Stimulated activated CD8-positive, alpha-beta memory T cell treated with anti-CD3 and anti-CD28 coated beads, Interleukin-4, amount 100 ng/mL, for 1 hour (primary cell): ENCODE measurements at places on chromosomes 1 and 21.

DNA sequence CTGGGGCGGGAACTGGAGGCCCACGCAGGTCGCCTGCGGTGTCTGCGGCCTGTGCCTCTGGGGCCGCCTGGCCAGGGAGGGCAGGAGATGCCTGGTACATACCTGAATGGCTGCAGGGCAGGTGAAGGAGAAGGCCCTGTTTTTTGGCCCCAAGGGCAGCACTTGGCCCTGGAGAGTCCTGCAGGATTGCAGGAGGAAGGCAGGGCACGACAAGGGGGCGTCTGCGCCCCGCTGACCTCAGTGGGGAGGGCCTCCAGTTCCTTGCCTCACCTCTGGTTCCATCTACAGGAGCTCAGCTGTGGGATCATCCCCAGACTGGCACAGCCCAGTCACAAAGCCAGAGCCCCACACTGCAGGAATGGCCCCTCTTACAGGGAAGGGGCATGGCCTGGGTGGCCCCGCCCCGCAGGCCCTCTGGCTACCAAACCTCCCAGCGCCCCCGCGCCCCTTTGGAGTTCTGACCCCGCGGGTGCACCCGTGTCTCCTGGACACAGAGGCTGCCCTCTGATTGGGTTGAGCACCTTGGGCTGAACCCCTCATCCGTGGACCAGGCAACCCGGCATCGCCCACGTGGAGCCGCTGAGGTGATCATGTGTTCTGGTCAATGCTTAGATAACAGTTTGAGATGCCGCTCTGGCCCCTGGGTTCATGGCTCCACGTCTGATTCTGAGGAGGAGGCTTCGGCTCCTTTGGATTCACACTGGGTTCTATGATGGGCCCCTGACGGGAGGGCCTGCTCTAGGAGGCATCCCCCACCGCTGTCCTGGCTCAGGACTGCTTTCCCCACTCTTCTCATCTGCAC is 1.3 kb upstream of the PEX10 start:
- DNase-seq = no peak

- DNase-seq = no peak
Measured at GRCh38 chr1:219757890-219758289, 145.0 kb upstream of the ZC3H11B start.

DNA sequence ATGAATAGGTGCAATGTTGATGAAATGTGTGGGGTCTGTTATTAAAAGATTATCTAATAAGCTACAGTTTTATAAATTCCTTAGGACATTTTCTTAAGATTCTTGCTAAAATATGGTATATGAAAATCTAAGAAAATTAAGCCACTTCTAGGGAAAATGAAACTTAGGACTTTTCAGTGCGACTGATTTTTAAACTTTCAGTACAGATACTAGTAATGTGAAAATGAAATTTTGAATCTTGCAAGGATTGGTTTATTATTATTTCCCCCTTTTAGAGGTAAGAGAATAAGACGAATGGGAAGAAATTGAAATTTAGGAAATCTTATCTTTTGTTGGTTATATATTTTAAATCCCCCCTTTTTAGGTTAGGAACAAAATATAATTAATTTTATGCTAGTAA is 16.4 kb downstream of the CAPZA1 start:
- no peak for DNase-seq

- DNase-seq = no peak
Measured at GRCh38 chr21:16162953-16163352, 433.2 kb downstream of the USP25 start.

DNA sequence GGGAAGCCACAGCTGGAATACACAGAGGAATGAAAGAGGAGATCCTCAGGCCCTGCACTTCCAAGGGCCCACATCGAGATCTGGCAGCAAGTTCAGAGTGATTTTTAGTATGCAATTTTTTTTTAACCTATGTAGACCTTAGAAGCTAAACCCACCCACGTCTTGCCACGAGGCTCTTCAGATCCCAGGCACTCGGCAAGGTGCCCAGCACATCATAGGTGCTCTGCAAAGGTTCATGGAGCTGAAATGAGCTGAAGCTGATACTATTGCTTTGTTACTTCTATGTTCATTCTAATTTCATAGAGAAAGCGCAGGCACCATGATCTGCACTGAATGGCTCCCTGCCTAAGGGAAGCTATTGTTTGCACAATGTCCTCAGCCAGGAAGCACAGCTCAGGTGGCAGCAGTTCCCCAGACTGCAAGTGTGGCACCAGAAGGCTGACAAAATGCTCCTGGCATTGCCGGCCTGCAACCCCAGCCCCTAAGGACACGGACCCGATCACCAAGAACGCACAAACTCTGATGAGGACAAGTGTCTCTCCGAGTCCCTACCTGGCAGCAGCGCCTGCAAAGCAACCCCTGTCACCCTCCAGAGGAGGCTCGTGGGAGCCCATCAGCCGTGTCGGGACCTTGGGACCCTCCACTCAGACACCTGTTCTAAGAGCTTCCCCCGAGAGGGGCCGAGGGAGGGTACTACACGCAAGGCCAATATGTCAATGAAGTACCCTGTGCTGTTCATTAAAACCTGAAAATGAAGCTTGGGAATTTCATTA is 264.2 kb downstream of the NPHP4 start:
- DNase-seq = no peak

DNA sequence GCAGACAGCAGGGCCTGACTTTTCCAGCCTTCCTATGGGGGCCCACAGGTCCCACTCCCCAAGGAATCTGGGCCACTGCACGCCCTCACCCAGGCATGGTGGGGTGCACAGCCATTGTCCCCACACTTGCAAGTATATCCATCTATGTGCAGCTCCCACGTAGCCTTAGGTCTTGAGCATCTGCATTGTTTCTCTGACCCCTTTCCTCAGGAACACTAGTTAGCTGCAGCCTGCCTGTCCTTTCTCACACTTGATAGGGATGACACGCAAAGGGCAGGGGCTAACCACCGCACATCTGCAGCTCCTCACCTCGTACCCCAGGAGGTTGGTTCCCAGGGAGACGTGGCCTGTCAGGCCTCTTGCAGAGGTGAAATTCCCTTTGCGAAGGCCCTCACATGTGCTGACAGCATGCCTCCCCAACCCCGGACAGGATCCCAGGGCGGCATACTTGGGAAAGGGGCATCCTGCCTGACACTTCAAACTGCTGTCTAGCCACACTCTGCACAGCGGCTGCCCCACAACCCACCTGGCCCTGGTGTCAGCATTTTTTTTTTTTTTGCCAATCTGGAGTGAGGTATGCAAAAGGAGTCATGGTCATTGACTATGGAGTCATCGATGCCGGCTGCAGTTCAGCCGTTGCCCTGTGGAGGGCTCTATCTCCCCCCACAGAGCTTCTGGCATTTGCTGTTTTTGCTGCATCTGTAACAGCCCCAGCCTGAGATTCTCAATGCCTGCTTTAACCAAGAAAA is 5.0 kb downstream of the JMJD4 start:
- DNase-seq = no peak

DNA sequence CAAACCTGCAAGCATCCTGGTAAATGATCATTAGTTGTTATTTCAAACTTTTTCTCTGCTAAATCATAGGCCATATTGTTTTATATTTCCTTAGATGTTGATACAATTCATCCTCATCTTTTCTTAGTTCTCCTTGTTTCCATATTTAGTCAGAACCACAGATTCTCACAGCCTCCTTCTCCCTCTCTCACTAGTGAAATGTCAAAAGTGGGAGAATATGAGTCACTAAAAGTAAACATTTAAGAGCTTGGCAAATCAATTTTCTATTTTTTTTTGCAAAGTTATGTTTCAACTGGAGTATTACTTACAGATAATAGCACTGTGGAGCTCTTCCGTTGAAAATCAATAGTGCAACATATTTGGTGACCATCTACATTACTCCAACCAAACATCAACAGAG is 308.8 kb downstream of the COL11A1 start:
- DNase-seq = no peak

- peak; percentile 10 for DNase-seq
Measured at GRCh38 chr1:78676347-78676982, 26.8 kb downstream of the IFI44 start.

DNA sequence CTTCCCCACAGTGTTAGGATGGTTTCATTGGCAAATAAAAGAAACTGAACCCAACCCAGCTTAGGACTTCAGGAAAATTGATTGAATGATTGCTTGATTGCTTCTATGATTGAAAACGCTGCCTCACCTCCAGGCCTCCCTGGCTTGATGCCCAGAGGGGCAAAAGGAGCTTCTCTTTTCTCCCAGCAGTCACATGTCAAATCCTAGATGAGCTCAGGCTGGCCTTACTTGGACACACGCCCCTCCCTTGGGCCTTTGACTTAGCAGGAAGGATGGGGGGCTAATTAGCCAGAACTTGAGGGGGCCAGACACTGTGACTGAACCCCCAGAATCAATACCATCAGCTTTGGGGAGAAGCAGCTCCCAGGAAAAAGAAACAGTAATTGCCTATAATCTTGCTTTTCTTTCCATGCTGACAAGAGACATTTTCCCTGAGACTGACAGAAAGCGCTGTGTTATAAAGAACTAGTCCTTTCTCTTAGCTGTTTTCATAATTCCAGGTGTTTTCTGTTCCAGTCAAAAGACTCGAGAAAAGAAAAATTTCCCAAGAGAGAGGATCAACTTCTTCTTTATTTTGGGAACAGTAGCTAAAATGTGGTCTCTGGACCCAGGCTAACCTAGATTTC is 50.8 kb upstream of the ATP5PO start:
- no peak for DNase-seq

DNA sequence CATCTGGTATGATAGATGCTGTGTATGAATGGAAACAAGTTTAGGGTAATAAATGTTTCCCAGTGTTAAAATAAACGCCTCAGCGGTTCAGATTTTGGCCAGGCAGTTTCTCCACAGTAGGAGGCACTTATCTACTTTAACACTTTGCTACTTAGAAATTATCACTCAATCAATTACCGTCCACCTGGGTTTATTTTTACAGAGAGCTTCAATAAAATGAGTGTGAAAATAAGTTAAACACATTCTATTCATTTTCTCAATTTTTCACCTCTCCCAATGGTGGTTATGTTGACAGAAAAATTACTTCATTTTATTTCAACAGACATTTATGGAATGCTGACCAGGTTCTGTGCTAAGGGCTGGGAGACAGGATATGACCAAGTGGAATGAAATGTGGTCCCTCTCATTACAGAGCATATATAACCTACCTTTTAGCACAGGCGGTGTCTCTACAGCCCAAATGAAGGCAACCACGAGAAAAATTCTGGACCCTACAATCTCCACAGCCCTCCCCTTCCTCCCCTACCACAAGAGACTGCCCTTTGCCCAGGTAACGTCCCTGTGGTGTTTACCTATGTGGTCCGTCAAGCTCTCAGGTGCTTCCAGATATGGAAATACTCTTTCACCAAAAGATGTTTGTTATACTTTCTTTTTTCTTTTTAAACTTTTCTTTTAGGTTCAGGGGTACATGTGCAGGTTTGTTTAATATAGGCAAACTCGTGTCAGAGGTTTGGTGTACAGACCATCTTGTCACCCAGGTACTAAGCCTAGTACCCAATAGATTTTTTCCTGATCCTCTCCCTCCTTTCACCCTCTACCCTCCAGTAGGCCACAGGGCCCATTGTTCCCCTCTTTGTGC is 105.5 kb downstream of the HLCS start:
- DNase-seq = no peak

- no peak for DNase-seq
Measured at GRCh38 chr1:20668581-20668980, 7.4 kb upstream of the DDOST start.

GRCh38 chr1:216822480-216822879 is 99.3 kb upstream of the ESRRG start:
- no peak for DNase-seq

- DNase-seq = no peak
Measured at GRCh38 chr1:162305969-162306368, 70.7 kb downstream of the SPATA46 start.

DNA sequence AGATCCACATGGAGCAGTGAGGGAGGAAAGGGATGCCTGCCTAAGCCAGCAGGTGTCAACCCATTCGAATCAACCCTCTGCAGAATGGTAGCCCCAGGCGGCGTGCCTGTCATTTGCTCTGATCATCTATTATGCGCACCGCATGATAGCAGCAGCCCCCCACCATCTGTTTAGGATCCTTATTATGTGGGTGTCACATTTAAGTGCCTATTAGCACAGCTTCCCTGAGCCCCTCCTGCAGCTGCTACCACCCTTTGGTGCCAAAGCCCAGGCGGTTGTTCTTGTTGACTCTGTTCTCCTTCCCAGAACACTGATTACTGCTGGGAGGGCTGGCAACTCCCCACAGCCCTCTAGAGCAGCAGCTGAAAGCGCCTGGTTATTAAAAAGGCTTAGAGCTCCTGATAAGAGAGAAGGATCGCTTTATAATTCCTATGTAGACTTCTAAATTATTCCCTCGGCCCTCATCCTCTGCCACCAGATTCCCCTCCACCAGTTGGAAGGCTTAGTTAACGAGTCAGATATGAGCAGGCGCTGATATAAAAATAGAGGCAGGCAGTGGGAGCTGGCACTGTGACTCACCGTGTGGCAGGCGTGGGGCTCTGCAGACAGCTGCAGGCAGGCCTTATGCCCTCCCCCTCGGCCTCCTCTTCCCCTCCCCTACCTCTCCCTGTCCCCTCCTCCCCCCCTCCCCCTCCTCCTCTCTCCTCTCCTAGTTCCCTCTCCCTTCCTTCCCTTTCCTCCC is 23.0 kb downstream of the ACTA1 start:
- no peak for DNase-seq
